NCI-H2107 (cell line): ENCODE measurements at places on chromosomes 4 and X.
A peak's percentile ranks its signal among the peaks of the same experiment; 100 is the strongest.

- no peak for DNase-seq
These were observed 86.2 kb upstream of the HPRT1 start for GRCh38 chrX:134373736-134374135.

DNA sequence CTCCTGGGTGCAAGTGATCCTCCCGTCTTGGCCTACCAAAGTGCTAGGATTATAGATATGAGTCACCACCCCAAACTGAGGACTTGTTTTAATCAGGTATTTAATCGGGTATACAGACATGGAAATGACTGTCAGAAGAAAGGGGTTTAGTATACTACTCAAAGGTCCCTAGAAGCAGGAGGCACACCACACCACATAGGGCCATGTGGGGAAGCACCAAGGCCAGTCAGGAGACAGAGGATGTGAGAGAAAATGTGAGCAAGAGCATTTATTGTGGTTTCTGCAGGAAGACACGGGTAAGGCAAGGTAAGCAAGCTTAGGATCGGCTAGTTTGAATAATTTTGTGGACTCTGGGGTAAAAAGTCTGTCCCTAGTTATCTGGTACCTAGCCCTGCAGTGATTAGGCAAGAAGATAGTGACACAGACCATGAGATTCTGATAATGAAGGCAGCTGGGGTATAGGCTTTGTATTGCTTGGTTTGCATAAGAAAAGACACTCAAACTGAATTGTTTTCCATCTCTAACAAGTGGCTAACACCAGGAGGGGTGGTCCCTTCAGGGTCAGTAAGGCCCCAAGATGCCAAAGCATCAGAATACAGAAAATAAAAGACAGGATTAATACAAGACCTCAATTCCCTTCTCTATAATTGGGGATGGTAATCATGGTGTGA, 408.8 kb upstream of the F9 start:
- no peak for DNase-seq

DNA sequence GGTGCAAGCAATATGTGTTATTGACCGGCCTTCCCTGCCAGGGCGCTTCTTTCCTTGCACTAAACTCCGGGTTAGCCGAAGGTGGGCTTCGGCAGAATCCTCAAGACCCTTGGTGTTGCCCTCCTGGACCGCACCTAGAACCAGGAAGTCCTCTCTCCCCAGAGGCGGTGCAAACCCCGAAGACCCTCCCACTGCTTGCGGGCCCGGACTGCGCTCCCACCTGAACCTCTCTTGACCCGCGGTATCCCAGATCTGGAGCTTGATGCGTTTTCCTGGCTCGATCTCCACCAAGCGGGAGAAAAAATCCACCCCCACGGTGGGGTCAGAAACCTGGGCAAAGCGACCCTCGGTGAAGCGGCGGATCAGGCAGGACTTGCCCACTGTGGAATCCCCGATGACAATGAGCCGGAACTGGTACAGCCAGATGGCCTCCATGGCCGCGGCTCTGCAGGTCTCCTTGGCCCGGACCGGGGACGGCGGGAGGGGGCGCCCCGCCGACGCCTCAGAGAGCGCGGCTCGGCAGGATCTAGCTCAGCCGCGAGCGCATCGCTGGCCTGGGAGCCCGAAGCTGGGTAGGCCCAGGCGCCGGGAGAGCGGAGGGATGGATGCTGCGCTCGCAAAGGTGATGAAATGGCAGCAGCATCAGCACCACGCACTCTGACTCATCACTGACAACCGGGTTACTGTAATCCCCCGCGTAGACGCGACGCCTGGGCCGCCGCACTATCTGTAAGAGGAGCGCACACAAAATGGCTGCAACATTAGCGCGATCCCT, at the start of gene RAB39B:
TSS of gene RAB39B (minus strand) at position 638 of the 775 bp plus-strand sequence. CDS start at position 435, 203 bp downstream.
- DNase-seq, result peak; percentile 44

DNA sequence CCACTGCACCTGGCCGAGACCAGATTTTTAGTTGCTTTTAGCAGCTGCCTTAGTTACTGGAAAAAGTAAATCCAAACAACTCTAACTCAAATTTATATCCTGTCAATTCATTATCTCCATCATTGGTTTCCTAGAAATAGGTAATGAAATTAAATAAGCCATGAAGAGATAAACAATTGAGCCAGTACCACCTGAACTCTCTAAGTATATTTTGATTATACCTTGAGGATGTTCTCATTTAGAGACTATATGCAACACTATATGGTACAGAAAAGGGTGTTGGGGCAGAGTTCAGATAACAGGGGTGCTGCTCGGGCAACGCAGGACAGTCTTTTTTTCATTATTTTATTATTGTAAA, 35.0 kb downstream of the SAT1 start:
- DNase-seq, result no peak

DNA sequence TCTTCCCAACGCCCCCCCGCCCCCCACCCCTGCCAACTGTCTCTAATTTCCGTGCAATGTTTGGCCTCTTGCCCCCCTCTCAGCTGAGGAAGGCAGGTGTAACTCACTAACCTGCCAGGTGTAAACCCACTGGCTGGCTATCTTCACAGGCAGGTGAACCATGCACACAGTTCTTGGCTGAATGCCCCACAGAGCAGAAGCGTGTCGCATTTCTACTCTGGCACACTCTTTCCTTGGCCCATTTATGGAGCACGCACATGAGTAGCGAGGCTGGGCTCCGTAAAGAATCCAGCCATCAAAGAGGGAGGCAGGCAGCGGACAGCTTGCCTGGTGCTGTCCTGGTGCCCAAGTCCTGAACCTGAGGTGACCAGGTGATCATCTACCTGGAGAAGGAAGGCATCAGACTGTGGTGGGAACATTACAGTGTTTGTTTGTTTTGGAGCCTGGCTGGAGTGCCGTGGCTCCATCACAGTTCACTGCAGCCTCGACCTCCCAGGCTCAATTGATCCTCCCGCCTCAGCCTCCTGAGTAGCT, 39.2 kb upstream of the CRMP1 start:
- DNase-seq, result peak; percentile 46

- no peak for DNase-seq
These were observed 65.0 kb downstream of the INPP4B start for GRCh38 chr4:142781114-142781513.

GRCh38 chr4:73832651-73833237, 3.7 kb upstream of the CXCL6 start:
- no peak for DNase-seq

DNA sequence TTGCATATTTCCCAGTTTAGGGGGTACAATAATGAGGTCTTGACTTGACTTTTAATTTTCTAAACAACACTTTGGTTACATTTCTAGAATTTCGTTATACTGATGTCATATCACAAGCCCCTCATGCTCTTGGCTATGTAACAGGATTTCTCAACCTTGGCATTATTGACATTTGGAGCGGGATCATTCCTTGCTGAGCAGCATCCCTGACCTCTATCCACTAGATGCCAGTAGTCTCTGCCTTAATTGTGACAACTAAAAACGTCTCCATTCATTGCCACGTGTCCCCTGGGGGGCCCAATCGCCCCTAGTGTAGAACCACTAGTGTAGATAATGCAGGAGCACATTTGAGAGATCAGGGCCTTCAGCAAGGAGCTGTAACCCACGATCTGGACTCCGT, 234.2 kb upstream of the MID1 start:
- DNase-seq, result no peak

- DNase-seq, result no peak
These were observed 30.7 kb upstream of the AREG start for GRCh38 chr4:74414149-74414809.

GRCh38 chr4:165631912-165632311, 241.1 kb upstream of the TLL1 start:
- no peak for DNase-seq

DNA sequence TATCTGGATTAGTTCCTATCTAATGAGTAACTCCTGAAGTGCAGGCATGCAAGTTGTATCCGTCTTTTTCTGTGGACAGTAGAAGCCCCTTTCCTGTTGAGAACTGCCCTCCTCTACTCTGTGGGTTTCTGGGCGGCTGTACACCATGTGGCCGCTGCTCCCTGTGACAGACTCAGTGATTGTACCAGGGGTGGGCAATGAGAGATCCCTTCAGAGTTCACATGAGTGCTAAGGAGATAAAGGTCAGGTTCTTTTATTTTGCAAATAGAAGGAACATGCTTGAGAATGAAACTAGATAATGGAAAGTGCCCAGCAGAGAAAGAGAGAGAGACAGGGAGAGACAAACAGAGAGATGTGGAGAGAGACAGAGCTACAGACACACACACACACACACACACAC, 76.4 kb upstream of the TAPT1 start:
- no peak for DNase-seq

DNA sequence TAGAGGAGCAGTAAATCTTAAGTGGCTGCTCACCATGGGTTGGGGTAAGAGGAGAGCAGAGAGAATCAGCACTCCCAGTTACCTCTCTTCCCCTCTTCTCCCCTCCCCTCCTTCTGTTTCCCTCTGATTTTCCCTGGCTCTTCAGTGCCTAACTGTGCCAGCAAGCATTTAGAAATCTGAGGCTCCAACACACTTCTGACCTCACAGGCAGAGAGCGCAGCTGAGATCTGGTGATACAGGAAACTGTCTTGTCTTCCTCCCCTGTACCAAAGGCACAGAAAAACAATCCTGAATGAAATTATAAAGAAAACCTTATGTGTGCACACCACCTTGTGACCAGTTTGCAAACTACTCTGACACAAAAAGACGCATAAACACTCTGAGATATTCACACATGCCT, 82.4 kb upstream of the SMIM10 start:
- DNase-seq, result no peak

- no peak for DNase-seq
These were observed 45.6 kb downstream of the SOD3 start for GRCh38 chr4:24840826-24841543.

- no peak for DNase-seq
These were observed 33.3 kb upstream of the GPC4 start for GRCh38 chrX:133448512-133449076.

DNA sequence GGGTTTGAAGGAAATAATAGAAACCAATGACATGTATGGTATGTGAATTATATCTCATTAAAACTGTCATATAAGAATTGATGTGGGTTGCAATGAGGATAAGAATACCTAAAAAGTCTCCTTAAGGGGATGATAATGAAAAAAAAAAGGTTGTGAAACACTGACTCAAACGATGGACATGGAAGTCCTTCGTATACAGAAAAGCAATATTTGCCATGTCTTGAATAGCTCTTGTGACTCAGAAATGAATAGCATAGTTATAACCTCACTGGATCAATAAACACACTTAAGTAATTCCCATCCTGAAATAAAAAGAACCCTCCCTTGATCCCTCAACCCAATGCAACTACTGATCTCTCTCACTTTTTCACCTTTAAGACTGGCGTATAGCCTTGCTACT, 89.7 kb downstream of the OPHN1 start:
- DNase-seq, result no peak

DNA sequence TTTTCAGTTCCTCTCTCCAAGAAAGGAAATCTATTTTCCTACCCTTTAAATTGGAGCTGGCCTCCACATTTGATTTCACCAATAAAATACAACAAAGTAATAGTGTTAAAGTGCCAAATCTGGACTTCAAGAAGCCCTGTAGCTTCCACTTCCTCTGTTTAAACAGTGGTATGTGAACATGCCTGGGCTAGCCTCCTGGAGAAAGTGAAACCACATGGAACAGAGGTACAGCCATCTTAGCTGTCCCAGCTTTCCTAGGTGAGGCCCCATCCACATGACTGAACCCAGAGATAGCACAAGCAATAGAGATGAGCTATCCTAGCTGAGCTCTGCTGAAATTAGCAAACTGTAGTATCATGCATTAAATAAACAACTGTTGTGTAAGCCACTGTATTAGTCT, 131.8 kb upstream of the VCX start:
- no peak for DNase-seq

DNA sequence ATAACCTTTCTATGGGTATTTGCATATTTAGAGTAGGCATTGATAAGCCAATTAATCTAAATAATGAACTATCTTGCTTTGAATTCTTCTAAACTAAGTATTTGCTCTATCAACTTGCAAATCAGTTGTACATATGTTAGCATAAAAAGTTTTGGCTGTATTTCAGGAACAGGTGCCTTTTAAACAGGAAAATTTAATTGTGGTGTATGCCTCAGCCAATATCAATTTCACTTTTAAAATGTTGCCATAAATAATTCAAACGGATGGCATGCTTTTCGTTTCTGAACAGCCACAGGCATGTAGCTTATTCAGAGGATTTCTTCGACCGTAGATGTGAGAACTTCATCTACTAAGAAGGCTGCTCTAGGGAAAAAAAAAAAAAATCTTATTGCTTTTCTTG, 99.9 kb downstream of the DCLK2 start:
- DNase-seq, result no peak

- DNase-seq, result no peak
These were observed 58.8 kb upstream of the TRPC3 start for GRCh38 chr4:122010610-122011009.

DNA sequence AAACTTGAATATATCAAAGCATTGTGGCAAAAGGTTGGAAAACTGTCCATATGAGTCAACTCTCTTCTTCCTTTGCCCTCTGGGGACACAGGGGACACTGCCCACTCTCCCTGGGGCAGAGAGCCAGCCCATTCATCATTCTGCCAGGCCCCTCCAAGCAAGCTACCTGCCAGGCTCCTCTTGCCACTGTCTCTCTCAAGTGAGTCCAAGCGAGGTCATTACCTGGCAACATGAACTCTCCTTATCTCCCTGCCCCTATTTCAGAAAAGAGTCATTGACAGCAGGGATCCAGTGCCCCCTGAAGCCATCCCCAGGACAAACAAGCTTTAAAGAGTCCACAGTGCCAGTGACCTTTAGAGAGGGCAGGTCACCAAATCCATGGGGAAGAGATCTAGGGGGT, 312.7 kb upstream of the PPARGC1A start:
- no peak for DNase-seq

DNA sequence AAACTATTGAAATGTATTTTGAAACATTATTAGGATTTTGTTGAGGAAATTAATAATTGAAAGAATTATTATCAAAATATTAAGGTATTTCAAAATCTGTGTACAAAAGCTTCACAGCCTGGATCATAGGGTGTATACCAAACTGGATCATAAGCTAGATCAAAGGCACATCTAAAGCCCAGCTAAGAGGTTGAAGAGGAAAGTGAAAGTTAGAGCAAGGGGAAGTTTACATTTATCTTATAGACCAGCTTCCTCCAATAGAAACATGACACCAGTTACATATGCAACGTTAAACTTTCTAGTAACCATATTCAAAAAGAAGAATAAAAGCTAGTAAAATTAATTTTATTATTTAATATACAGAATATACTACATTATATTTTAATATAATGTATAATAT, 227.2 kb upstream of the BMP3 start:
- no peak for DNase-seq

GRCh38 chr4:125168531-125168930, 146.2 kb upstream of the FAT4 start:
- DNase-seq, result no peak

GRCh38 chr4:2320152-2320551, 58.2 kb upstream of the MXD4 start:
- DNase-seq, result no peak

- no peak for DNase-seq
These were observed 219.8 kb downstream of the TLL1 start for GRCh38 chr4:166092797-166093290.

DNA sequence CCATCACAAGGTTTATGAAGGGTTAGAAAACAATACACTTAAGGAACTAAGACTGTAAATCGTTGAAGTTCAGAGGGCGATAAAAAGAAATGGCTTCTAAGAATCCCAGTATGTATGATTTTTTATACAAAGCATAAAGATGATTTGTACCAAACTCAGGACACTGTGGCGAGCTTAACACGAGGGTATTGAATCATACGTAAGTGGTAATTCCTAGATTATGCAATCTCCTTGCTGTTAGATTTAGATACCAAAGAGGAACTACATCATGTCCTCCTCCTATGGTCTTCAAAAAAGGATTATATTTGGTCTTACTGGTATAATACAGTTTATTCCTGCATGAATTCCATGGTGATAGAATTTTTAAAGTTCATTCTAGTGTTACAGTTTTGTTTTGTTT, 23.9 kb downstream of the NFKB1 start:
- DNase-seq, result no peak
